Tibial artery (tissue), 4 donors: ENCODE measurements at places on chromosomes 6 and 20.

GRCh38 chr20:13250251-13250650 lies 29.2 kb downstream of the ISM1 start:
- DNase-seq = no peak

GRCh38 chr6:99590728-99591672 lies 15.6 kb upstream of the PRDM13 start:
- no peak for DNase-seq

DNA sequence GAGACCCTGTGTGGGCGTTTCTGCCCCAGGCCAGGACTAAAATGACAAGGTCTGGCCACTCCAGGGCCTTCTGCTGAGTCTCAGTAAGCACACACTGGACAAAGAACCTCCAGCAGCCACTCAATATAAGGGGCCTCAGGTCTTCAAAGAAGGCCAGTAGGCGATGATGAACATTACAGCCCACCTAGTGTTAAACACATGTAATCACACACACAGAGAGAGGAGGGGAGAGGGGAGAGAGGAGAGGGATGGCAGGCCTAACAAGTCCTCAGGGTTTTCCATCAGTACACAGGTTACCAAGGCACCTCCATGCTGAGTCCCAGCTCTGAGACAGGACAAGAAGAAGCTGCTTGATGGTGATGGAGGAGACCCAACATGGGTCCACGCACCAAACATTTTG lies 325.6 kb downstream of the PTPRT start:
- no peak for DNase-seq

DNA sequence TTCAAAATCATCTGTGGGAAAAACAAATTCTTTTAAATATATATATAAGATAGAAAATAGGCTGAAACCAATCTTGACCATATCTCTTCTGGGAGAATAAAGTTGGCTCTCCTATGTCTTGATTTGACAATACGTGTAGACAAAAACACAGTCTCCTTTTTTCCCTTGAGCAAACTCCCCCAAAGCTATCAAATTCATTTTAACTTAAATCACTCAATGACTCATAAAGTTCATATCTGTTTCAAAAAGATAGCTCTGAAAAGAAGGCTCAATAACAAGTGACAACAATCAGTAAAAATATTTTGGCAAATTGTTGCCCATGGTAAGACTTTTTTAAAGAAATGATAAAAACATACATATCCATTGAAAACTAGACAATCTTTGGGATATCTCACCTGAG lies 236.0 kb upstream of the TENT5A start:
- no peak for DNase-seq

- no peak for DNase-seq
Measured at GRCh38 chr6:99602520-99603420, 3.9 kb upstream of the PRDM13 start.

- no peak for DNase-seq
Measured at GRCh38 chr6:131067521-131067920, 4.5 kb upstream of the EPB41L2 start.

DNA sequence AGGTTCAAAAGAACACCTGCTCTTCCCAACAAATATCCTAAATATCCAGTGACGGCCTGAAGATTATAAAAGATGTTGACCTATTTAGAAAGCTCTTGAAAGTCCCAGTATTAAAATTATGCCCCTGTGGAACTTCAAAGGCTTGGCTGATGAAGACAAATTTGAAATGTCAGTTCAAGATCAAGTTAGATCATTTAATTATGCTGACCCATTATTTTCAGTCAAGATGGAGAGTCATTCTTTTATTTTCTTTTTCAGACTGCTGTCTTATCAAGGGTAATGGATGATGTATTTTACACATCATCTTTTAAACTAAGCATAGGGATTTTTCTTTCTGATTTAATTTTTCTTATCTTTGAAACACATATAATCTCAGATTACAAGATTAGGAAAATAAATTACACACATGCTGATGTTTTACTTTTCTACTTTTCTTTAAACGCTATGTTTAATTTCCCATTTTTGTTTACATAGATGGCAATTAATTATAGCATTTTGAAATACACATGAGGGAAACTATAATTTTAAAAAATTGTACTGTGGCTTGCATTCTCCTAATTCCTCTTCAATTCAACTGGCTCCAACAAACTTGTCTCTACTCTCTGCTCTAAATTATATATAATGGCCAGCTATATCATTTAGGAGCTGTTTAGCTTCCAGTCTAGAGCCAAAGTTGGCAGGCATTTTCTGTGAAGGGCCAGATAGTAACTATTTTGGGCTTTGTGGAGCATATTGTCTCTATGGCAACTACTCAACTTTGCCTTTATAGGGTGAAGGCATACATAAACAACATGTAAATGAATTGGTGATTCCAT lies 123.7 kb downstream of the RCAN2 start:
- no peak for DNase-seq

- DNase-seq = no peak
Measured at GRCh38 chr6:116291701-116292396, 12.1 kb upstream of the TSPYL1 start.
